Heart left ventricle (tissue), 16 donors: ENCODE measurements at places on chromosomes 12 and 14. TPM values are rescaled to one million over a fixed set of nuclear protein-coding genes. Genes with fewer than 3 reads are reported as not detected.

DNA sequence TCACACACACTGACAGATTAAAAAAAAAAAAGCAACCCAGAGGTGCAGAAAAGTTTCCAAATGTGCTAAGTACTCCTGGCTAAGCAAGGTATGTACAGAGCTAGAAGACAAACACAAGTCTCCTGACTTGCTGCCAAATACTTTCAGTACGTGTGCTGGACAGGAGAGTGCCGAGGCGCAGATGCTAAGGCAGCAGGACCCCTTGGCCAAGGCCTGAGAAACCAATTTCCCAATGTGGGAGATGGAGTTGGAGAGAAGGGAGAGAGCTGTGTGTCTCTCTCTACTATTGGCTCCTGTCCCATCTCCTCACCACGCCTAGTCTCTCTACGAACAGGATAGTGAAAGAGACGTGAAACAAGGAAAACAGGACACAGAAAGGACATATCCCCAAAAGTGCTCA, 5.3 kb downstream of the SPRYD3 start:
- H3K27me3 ChIP-seq = no peaks in the 10 kb centered on the region
- H3K36me3 ChIP-seq = peaks cover 37% of the 10 kb centered on the region
- peaks cover 60% of the 10 kb centered on the region for H3K4me1 ChIP-seq
- H3K4me3 ChIP-seq = no peak overlapping the region

DNA sequence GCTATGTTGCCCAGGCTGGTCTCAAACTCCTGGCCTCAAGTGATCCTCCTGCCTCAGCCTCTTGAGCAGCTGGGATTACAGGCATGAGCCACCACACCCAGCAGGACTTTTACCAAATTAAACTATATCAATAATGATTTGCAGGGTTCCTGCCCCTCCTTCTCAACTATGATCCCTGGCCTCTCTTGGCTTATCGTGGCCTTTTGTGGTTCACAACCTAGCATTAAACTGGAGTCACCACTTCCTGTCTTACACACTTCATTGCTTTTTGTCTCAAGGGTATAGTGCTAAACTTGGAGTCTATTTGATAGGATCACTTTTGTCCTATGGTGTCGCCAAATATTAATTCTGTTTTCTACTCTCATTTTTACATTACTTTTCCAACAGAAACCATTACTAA, 64.5 kb downstream of the SEC23A start:
- no peak overlapping the region for H3K4me3 ChIP-seq
- H3K27me3 ChIP-seq = no peaks in the 10 kb centered on the region
- H3K27ac ChIP-seq = no peak overlapping the region
- no peak for DNase-seq

GRCh38 chr12:22262309-22262708, 72.2 kb downstream of the ST8SIA1 start:
- no peaks in the 10 kb centered on the region for H3K36me3 ChIP-seq
- no peaks in the 10 kb centered on the region for H3K4me1 ChIP-seq
- no peak overlapping the region for H3K27ac ChIP-seq
- H3K27me3 ChIP-seq = no peaks in the 10 kb centered on the region
- DNase-seq = no peak

DNA sequence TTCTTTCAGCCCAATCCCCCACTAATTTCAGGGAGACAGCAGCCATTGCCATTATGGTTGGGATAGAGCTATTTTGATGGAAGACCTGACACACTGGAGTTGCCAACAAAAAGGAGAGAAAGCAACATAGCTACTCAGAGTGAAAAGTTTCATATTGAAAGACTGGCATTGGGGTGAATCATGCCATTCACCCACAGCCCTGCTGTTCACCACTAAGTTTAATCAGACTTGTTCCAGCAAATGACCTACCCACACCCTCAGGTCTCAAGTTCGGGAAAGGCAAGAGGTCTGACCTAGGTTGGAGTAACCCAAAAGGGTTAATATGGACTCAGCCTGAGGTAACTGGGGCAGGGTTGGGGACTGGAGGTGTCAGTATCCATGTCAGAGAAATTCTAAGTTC, 169.2 kb downstream of the PAWR start:
- no peaks in the 10 kb centered on the region for H3K4me1 ChIP-seq
- H3K27ac ChIP-seq = no peak overlapping the region
- DNase-seq = no peak
- no peak overlapping the region for H3K4me3 ChIP-seq
- no peaks in the 10 kb centered on the region for H3K27me3 ChIP-seq

GRCh38 chr12:2691006-2691344, 103.8 kb upstream of the FKBP4 start:
- H3K4me3 ChIP-seq = peak overlapping the region; percentile 32
- no peak for DNase-seq
- no peaks in the 10 kb centered on the region for H3K4me1 ChIP-seq
- no peaks in the 10 kb centered on the region for H3K27me3 ChIP-seq

- peaks cover 100% of the 10 kb centered on the region for H3K36me3 ChIP-seq
- DNase-seq = no peak
- no peak overlapping the region for H3K4me3 ChIP-seq
- H3K4me1 ChIP-seq = no peaks in the 10 kb centered on the region
- no peaks in the 10 kb centered on the region for H3K27me3 ChIP-seq
- H3K27ac ChIP-seq = no peak overlapping the region
Measured at GRCh38 chr14:75113932-75114539, 12.8 kb downstream of the NEK9 start.

The PIK3C2G gene
- total RNA-seq = not detected

The SSPN gene
- 19.9 TPM for total RNA-seq

The C12orf50 gene
- total RNA-seq = 0.08 TPM

DNA sequence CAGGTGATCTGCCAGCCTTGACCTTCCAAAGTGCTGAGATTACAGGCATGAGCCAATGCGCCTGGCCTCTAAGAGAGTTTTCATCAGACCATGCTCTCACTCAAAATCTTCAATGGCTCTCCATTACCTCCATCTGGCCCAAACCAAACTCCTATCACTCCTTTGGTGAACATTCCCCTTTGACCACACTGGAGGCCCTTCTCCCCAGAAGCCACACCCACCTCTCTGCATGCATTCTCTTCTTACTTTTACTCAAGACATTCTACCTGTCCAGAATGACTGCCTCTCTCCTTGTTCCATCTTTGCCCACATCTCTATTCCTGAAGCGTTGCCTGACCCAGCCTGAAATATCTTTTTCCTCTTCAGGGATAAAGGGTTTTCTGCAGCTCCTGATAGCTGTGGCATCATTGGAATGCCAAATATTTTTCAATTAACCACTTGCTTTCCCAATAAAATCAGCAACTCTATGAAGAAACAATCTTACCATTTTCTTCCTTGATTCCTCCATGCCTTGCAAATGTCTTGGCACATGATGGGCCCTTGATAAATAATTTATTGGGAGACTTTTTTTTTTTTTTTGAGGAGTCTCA, 15.5 kb downstream of the PLEK2 start:
- DNase-seq = no peak
- no peaks in the 10 kb centered on the region for H3K27me3 ChIP-seq
- H3K36me3 ChIP-seq = no peaks in the 10 kb centered on the region
- no peaks in the 10 kb centered on the region for H3K4me1 ChIP-seq

DNA sequence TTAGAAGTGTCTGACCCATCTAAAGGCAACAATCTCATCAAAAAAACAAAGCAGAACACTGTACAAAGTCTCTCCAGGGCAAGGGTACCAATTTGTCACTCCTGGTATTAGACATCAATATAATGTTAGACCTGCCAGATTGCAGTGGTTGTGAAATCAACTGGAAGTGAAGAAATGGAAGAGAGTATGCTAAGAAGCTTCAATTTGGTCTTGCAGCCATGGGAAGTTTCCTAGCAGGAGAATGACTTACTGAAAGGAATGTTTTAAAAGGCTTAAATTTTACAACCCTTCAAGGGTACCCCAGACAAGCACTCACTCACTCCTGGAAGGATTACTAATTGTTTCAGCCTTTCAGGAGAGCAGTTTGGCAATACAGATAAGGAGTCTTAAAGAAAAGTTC, 18.9 kb downstream of the LLPH start:
- no peak for DNase-seq
- no peak overlapping the region for H3K4me3 ChIP-seq
- no peak overlapping the region for H3K27ac ChIP-seq
- H3K27me3 ChIP-seq = no peaks in the 10 kb centered on the region
- no peaks in the 10 kb centered on the region for H3K36me3 ChIP-seq

The KCNC2 gene
- total RNA-seq = not detected

DNA sequence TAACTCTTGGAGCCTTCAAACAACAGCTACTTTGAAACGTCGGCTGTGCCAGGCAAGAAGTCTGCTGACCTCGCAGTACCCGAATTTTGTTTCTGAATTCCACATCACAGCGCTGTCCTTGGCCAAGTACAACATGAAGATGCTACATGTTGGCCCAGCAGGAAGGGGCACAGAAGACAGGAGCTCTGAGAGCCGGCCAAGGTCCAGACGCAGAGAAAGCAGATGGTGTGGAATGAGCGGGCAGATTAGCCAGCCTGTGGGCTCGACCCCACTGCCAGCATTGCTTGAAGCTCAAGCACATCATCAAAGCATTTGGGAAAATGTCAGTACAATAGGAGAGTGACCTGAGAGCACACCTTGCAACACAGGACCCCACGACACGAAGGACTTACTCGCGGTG, 64.5 kb downstream of the FZD10 start:
- H3K27ac ChIP-seq = no peak overlapping the region
- H3K36me3 ChIP-seq = no peaks in the 10 kb centered on the region
- no peak overlapping the region for H3K4me3 ChIP-seq
- peaks cover 6% of the 10 kb centered on the region for H3K27me3 ChIP-seq

The MYF6 gene
- not detected for total RNA-seq

The HSPA2 gene
- 22.1 TPM for total RNA-seq

DNA sequence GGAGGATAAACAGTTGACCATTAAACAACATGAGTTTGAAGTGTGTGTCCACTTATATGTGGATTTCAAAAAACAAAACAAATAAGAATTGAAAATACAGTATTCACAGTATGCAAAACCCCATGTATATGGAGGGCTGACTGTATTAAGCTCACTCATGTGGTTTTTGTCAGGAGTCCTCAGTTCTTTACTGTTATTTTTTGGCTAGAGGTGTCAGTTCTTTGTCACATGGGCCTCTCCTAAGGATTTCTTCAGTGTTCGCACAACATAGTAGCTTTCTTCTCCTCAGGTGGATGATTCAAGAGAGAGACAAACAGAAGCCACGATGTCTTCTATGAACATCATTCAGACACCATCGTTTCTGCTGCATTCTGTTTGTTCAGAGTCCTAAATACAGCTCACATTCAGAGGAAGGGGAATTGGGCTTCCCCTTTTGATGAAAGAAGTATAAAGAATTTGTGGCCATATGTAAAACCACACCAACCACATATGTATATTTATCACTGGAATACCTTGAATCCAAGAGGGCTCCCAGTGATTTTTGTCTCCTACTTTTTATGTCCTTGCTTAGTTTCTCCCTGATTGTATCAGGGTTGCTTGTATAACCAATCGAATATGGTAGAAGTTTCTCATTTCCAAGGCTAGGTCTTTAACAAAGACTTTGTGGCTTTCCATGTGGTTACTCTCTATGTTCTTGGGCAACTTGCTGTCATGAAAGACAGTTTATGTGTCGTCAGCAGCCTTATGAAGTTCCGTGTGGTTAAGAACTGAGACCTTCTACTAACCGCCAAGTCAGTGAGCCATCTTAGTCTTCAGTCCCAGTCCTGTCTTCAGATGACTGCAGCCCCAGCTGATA, 18.9 kb downstream of the MNAT1 start:
- H3K4me3 ChIP-seq = no peak overlapping the region
- DNase-seq = no peak
- peaks cover 37% of the 10 kb centered on the region for H3K4me1 ChIP-seq
- no peak overlapping the region for H3K27ac ChIP-seq
- H3K36me3 ChIP-seq = no peaks in the 10 kb centered on the region

The MSRB3 gene
- total RNA-seq = 132 TPM

The BEGAIN gene
- 0.14 TPM for total RNA-seq

GRCh38 chr12:81360916-81361315, 283.0 kb downstream of the ACSS3 start:
- H3K36me3 ChIP-seq = no peaks in the 10 kb centered on the region
- H3K27me3 ChIP-seq = no peaks in the 10 kb centered on the region
- H3K27ac ChIP-seq = no peak overlapping the region
- no peak overlapping the region for H3K4me3 ChIP-seq
- no peak for DNase-seq

The SYNE2 gene
- 134 TPM for total RNA-seq

The ETFBKMT gene
- 5.0 TPM for total RNA-seq

- no peaks in the 10 kb centered on the region for H3K27me3 ChIP-seq
- DNase-seq = no peak
- no peaks in the 10 kb centered on the region for H3K36me3 ChIP-seq
Measured at GRCh38 chr12:75820071-75820470, 211.5 kb downstream of the PHLDA1 start.
